ENCODE measurements at places on chromosomes 13 and 19.
A peak's percentile ranks its signal among the peaks of the same experiment; 100 is the strongest.

DNA sequence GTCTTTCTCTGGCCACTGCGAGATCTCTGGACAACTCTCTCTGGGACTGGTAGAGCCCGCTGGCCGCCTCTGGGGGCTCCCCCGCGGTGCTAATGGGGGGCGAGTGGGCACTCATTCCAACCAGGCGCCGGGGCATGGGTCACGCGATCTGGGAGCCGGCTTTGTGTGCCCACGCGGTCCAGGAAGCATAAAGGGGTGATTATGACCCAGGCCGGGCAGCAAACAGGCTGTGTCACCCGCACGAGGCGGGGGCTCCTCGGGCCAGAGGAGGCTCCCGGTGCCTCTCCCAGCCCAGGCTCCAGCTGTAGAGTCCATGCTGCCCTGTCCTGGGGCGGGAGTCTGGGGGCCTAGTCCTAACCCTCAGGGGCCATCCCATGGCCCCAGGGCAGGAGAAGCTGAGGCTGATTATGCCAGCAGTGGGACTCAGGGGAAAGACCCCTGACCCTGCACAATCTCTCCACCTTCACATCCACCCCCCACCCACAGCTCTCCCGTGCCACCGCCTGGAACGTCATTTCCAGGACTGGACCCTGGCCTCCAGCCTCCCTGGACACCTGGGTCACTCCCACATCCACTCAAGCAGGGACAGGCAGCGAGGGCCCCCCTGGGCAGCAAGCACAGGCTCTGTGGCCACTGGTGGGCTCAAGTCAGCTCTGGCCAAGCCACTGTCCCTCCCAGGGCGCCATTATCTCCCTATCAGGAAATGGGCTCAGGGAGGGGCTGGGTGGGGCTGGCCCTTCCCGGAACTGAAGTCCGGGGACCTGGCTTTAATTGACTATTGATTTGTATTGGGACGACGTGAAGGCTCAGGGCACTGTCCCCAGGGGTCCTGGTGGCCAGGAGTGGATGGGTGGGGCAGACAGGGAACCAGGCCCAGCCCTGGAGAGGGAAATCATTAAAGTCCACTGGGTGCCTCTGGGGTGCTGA is 50.0 kb downstream of the PTPRS start:
- ATAC-seq = no peak
- no peak overlapping the region for H3K4me3 ChIP-seq
- H3K27me3 ChIP-seq = peaks cover 28% of the 10 kb centered on the region
- peaks cover 7% of the 10 kb centered on the region for H3K4me1 ChIP-seq
- H3K27ac ChIP-seq = no peak overlapping the region

- no peaks in the 10 kb centered on the region for H3K27me3 ChIP-seq
- H3K36me3 ChIP-seq = peaks cover 8% of the 10 kb centered on the region
- peak; percentile 67 for ATAC-seq
- peak overlapping the region; percentile 76 for H3K4me3 ChIP-seq
- H3K4me1 ChIP-seq = peaks cover 15% of the 10 kb centered on the region
Measured at GRCh38 chr19:29837448-29837981, 25.7 kb downstream of the CCNE1 start.

DNA sequence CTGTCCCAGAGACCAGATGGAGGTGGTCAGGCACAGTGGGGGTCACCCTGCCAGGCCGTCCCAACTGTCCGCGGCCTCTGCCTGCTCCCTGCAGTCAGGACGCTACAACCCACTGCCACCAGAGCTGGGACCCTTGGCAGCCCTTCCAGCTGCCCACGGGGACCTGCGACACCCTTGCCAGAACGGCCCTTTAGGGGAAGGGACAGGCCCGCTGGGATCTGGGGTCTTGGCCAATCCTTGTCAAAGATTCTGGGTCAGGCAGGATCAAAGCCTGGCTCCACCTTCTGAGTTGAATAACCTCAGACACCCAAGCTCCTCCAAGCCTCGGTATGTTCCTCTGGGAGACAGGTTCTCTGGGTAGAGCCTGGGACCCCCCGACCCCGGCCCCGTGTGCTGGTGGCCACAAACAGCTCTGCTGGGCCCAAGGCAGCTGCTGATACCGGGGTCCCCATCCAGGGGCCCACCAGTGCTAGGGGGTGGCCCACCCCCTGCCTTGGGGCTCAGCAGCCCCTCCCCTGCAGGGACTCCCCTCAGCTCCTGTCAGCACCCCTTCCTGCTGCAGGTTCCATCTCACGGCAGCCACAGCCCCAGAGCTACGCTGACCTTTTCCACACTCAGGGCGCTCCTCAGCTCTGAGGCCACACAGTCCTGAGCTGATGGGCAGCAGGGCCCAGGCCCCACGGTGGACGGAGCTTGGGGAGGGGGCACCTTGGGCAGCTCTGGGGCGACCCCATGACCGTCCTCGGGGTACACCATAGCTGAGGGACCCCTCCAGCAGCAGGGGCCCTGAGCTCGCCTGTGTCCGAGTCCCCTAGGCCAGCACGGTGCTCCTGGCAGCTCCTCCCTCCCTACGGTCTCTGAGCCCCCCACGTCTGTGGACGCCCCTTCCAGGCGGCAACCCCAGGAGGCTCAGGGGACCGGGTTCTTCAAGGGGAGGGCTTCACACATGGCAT is 18.4 kb downstream of the SBNO2 start:
- H3K36me3 ChIP-seq = peaks cover 11% of the 10 kb centered on the region
- no peaks in the 10 kb centered on the region for H3K27me3 ChIP-seq
- ATAC-seq = no peak
- no peaks in the 10 kb centered on the region for H3K4me1 ChIP-seq
- H3K27ac ChIP-seq = no peak overlapping the region

- H3K36me3 ChIP-seq = no peaks in the 10 kb centered on the region
- H3K27me3 ChIP-seq = no peaks in the 10 kb centered on the region
- no peak overlapping the region for H3K4me3 ChIP-seq
- no peak for ATAC-seq
Measured at GRCh38 chr13:91544723-91545122, 146.3 kb downstream of the GPC5 start.

DNA sequence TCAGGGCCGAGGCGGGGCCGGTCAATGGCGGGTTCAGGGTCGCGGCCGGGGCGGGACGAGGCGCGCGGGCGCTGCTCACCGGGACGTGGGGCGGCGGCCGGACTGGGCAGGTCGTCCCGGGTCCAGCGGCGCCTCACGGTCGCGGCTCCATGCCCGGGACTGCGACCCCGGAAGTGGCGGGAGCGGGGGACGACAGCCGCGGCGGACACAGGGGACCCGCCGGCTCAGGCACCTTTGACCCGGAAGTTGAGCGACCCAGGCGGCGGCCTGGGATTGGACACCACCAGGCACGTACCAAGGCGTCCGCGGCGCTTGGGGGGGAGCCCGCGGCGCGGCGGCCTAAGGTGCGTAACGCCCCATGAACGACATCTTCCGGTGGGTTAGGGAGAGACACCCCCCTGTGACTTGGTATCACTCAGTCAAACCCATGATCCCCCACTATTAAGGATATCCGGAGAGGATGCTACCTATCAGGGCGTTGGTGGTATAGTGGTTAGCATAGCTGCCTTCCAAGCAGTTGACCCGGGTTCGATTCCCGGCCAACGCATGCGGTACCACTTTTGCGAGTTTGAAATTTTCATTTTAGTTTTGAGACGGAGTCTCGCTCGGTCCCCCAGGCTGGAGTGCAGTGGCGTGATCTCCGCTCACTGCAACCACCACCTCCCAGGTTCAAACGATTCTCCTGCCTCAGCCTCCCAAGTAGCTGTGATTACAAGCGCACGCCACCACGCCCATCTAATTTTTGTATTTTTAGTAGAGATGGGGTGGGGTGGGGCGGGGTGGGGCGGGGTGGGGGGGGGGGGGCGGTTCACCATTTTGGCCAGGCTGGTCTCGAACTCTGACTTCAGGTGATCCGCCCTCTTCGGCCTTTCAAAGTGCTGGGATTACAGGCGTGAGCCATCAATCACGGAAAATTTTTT is at the start of gene DPP9:
Gene DPP9, minus strand, starts transcription at position 248 of the 920 bp plus-strand sequence. CDS start 3,936 bp downstream, outside the sequence.
- peak; percentile 96 for ATAC-seq
- H3K27me3 ChIP-seq = no peaks in the 10 kb centered on the region
- H3K4me3 ChIP-seq = peak within 1 kb of the TSS; percentile 98
- peak within 1 kb of the TSS; percentile 100 for H3K27ac ChIP-seq
- H3K4me1 ChIP-seq = peaks cover 18% of the 10 kb centered on the region

DNA sequence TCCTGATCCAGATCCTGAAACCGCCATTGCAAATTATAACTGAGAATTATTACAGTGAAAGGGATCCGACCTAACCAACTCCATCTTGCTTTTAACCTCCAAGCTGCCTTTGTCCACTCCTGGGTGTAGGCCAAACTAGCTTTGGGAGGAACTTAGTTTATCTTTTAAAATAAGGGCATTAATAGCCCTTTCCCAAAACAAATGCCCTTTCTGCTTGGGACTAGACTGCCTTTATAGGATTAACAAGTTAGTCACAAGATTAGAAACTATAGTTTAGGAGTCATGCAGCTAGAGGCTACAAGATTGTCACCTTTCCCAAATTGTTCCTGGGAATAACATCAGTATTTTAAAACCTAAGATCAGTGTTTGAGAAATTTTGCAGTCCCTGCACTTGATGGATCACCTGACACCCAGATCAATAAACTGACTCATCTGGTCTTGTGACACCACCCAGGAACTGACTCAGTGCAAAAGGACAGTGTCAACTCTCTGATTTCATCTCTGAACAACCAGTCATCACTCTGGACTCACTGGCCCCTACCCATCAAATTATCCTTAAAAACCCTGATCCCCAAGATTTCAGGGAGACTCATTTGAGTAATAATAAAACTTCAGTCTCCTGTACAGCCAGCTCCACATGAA is 4.1 kb upstream of the ZNF841 start:
- no peak overlapping the region for H3K27ac ChIP-seq
- H3K36me3 ChIP-seq = peaks cover 11% of the 10 kb centered on the region
- H3K4me1 ChIP-seq = peaks cover 5% of the 10 kb centered on the region
- no peak for ATAC-seq

DNA sequence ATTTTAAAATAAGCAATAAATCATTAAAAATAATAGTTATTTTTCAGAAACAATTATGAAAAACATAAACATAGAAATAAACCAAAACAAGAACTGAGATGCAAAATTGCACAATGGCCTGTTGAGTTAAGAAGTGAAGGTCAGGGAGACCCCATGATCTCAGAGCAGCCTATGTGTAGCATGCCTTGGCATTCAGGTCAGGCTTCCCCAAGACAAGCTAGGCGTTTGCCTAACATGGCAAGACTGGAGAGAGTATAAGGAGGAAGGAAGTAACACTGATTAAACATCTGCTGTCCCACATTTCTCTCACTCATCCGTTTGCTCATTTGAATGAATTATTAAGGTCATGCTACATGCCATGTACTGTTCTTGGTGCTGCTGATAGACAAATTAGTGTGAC is 291.8 kb downstream of the TSHZ3 start:
- H3K36me3 ChIP-seq = no peaks in the 10 kb centered on the region
- H3K4me1 ChIP-seq = no peaks in the 10 kb centered on the region
- H3K4me3 ChIP-seq = no peak overlapping the region
- no peak for ATAC-seq
- H3K27me3 ChIP-seq = peaks cover 34% of the 10 kb centered on the region
- no peak overlapping the region for H3K27ac ChIP-seq

GRCh38 chr13:54733639-54734038 is 1705.0 kb downstream of the OLFM4 start:
- no peaks in the 10 kb centered on the region for H3K4me1 ChIP-seq
- no peak overlapping the region for H3K4me3 ChIP-seq
- no peak for ATAC-seq

DNA sequence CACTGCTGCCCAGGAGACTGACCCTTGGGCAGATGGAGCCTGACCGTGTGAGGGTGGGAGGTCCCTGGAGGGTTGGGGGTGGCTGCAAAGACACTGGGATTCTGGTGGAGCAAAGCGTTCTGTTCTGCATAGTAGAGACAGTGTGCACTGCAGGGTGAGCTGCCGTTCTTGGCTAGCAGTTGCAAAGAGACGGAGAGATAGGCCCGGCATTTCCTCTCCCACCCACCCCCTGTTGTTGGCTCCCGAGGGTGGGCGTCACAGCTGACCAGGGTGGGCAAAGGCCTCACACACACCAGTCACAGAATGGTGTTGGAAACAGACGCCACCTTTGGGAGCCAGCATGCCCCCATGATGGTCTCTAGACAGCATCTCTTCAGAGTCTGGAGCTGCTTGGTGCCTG is 11.4 kb downstream of the TMEM255B start:
- H3K27ac ChIP-seq = no peak overlapping the region
- no peaks in the 10 kb centered on the region for H3K27me3 ChIP-seq
- no peak for ATAC-seq
- no peak overlapping the region for H3K4me3 ChIP-seq
- no peaks in the 10 kb centered on the region for H3K36me3 ChIP-seq
